ENCODE measurements at places on chromosomes 6 and 20.

- no peak for DNase-seq
Measured at GRCh38 chr20:44001667-44002596, 87.3 kb downstream of the TOX2 start.

DNA sequence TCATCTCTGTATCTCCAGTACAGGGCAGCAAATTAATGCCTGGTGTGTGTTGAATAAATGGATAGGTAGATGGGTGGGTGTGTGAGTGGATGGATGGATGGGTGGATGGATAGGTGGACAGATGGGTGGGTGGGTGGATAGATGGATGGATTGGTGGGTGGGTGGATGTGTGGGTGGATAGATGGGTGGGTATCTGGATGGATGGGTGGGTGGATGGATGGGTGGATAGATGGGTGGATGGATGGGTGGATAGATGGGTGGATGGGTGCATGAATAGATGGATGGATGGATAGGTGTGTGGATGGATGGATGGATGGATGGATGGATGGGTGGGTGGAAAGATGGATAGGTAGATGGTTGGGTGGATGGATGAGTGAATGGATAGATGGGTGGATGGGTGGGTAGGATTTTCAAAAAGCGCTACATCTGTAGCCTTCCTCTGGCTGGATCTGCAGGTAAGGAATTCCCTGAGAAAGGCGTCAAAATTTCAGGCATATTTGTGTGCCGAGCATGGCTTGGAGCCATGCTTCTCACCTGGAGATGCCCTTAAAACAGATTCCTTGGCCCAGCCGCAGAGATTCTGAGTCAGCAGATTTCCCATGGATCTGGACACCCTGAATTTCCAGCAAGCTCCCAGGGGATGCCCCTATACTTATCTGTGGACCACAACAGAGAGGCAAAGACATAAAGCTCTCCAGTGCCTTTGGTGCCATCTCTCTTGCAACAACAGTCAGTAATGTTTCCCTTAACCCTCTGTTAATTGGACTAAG lies 177.6 kb downstream of the CDH4 start:
- no peak for DNase-seq

- DNase-seq: no peak
Measured at GRCh38 chr6:116251568-116252384, 2.1 kb downstream of the TSPYL4 start.

- DNase-seq: no peak
Measured at GRCh38 chr20:61980647-61981583, 84.8 kb downstream of the TAF4 start.

- no peak for DNase-seq
Measured at GRCh38 chr6:113449051-113449450, 408.1 kb upstream of the MARCKS start.

Data from effector memory CD8-positive, alpha-beta T cell (primary cell).